ENCODE measurements at places on chromosomes 7 and 10.
A peak's percentile ranks its signal among the peaks of the same experiment; 100 is the strongest.

DNA sequence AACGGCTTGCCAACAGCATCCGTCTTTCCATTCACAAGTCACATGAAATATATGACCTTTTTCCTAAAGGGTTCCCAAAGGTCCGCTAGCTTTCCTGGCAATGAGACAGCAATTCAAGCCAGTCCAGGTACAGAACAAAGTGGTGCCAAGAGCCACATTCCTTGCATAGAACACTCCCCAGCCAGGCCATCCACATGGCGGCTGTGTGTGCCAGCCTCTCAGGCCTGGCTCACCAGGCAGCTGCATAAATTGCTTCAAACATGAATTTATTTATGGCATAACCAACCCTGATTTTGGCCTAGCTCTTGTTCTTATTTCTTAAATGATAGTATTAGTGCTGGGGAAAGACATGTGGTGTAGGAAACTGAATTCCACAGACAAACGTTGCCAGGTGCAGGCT is 63.7 kb upstream of the CREB5 start:
- no peak for DNase-seq

DNA sequence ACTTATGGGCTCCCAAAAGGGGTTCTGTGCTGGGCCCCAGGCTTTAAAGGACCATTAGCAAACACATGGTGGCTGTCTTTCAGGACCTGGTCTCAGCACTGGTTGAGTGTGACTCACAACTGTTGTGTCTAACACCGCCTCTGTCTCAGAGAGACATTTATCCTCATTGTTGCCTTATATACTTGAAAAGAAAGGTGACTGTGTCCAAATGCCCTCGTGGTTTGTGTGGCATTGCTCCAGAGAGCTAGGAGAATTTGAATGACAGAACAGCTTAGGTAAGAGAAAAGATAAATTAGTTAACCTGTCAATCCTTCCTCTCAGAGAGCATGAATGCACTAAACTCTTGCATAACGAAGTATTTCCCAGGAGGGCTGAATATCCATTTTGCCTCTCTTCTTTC is 14.5 kb upstream of the FAM13C start:
- no peak for DNase-seq

DNA sequence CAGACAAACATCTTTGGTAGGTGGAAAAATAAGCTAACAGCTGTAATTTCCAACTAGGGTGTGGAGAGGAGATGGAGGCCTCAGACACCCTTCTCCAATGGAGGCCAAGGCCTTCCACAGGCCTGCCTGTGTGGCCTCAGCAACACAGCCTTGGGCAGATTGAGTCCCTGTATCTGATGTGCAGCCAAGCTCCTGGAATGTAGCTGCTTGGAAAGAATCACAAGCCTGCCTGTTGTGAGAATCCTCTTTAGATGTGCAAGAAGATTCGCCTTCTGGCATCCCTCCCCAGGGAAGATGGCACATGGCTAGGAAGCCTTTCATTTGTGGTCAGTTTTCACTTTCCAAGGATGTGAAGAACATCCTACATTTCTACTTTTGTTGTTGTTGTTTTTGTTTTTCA is 684.0 kb downstream of the GRID1 start:
- DNase-seq = no peak

DNA sequence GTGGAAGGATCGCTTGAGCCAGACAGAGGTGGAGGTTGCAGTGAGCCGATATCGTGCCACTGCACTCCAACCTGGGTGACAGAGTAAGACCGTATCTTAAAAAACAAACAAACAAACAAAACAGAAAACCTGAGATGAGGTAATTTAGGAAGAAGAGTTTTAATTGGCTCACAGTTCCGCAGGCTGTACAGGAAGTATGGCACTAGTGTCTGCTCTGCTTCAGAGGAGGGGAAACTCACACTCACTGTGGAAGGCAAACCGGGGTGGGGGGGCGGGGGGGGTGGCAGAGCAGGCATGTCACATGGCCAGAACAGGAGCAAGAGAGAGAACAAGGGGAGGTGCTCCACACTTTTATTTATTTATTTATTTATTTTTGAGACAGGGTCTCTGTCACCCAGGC is 5.1 kb downstream of the UBE2D4 start:
- DNase-seq = no peak

- no peak for DNase-seq
Measured at GRCh38 chr7:25727446-25727845, 424.6 kb upstream of the NFE2L3 start.

- DNase-seq = peak; percentile 79
Measured at GRCh38 chr10:119131512-119132240, 27.8 kb downstream of the DENND10 start.

GRCh38 chr10:43221419-43222209 is 45.3 kb downstream of the RASGEF1A start:
- DNase-seq = no peak

GRCh38 chr7:106339513-106340246 is 54.9 kb upstream of the NAMPT start:
- no peak for DNase-seq

- no peak for DNase-seq
Measured at GRCh38 chr10:31103112-31103511, 71.4 kb upstream of the ZNF438 start.

- no peak for DNase-seq
Measured at GRCh38 chr10:133132473-133133291, 27.3 kb upstream of the KNDC1 start.

DNA sequence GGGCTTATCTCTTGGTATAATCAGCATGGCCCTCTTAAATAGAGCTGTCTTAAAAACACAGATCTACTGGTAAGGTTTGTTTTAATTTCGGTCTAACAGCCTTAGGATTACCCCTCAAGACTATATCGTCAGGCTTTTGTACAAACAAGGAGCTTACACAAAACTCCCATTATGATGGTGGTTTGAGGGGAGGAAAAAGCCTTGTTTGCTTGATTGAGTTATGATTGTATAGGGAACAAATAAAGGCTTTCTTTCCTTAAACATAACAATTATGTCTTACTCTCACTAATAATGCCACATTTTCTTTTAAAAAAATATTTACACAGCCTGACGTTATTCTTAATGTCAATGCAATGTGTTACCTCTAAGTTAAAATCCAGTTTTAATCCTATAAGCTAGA is 188.8 kb upstream of the TCF7L2 start:
- no peak for DNase-seq

GRCh38 chr10:128289621-128290020 is 163.4 kb upstream of the MKI67 start:
- DNase-seq = no peak

- DNase-seq = no peak
Measured at GRCh38 chr7:108097703-108098102, 32.5 kb downstream of the LAMB4 start.

- DNase-seq = no peak
Measured at GRCh38 chr10:12787297-12787696, 214.2 kb downstream of the CCDC3 start.

- no peak for DNase-seq
Measured at GRCh38 chr10:88401671-88402347, 181.3 kb downstream of the RNLS start.

- DNase-seq = no peak
Measured at GRCh38 chr10:97780841-97781617, 9.2 kb upstream of the SFRP5 start.

GRCh38 chr10:1708746-1709145 is 28.6 kb downstream of the ADARB2 start:
- DNase-seq = no peak

DNA sequence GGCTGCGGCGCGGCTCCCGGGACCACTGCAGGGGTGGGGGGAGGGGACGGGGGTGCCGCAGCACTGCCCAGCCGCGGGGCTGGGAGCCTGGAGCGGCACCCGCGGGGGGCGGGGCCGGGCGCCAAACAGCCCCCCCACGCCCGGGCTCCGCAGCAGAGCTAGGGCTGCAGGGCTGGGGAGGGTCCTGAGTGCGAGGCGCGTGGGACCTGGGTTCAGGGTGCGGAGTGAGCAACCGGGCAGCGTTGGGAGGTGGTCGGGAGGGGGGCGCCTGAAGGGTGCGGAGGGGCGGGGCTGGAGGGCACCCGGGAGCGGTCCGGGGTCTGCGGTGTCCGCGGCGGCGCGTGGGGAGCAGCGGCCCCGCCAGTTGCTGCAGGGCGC is 528 bp downstream of the CAMK2G start:
- DNase-seq = no peak

GRCh38 chr7:135257790-135258189 is 24.2 kb downstream of the STRA8 start:
- no peak for DNase-seq

- DNase-seq = no peak
Measured at GRCh38 chr7:114107522-114107921, 188.7 kb upstream of the PPP1R3A start.

DNA sequence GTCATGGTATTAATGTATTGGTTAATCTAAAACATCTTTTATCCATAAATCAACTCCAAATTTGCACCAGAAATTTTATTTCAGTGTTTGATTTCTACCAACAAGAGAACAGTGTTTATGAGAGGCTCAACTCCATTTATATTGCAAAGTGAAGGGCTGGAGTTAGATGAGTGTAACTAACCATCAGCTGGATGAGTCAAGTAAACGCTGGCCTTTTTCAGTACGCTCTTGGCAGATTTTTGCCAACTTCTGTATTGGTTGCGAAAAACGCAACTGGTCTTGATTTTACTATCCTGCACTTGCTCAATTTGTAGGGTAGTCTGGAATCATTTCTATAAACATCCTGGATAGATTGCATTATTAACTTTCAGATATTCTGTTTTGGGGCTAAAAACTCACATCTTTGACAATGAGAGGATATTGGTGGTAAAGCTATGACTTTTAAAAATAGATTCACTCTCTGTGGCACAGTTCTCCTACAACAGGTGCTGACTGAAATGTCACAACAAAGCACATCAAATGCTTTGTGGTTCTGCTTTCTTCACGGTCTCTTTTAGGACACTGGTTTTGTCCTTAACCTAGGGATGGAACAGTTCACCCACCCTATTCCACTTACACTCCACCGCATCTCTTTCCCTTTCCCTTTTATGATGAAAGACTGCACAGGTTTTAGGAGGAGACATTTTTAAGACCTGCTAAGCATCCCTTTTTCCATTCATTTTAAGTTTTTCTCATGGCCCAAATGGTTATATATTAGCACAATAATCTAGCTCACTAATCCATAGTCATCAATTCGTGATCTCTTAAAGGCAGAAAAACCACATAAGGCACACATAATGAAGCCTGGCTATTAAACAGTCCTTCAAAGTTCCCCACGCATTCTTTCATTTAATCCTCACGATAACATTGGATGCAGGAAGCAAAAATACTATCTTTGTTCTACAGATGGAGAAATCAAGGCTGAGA is 12.8 kb downstream of the CACNA2D1 start:
- DNase-seq = no peak

DNA sequence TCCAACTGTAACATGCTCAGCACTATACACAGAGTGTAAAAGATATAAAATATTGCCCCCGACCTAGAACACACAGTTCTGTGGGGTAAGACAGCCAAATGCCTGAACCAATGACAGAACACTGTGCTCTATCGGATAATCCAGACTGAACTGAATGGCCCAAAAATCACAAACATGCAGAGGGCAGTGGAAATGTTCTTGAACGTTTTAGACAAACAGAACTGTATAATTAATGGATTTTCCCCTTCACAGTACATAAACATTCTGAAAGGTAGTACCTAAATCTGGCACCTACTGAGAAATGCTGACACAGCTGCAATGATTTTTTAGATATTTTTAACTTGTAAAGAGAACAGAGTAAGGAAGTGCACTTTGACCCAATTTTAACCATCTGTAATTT is 33.4 kb downstream of the PARD3 start:
- DNase-seq = no peak

DNA sequence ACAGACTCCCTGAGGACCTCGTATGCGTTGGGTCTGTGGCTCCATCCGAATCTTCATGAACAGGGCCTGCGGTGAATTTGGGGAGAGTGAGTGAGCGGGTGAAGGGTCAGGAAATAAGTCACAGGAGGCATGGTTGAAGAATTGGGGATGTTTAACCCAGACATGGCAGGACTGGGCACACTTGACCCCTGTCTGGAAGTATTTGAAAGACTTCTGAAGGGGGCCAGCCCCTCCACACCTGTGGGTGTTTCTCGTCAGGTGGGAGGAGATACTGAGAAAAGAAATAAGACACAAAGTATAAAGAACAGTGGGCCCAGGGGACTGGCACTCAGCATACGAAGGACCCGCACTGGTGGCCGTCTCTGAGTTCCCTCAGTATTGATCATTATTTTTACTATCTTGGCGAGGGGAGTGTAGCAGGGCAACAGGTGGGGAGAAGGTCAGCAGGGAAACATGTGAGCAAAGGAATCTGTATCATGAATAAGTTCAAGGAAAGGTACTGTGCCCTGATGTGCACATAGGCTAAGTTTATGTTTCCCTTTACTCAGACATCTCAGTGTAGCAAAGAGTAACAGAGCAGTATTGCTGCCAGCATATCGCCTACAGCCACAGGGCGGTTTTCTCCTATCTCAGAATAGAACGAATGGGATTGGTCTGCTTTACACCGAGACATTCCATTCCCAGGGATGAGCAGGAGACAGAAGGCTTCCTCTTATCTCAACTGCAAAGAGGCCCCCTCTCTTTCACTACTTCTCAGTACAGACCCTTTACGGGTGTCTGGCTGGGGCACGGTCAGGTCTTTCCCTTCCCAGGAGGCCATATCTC is 38.2 kb upstream of the PFKFB3 start:
- DNase-seq = no peak

All from activated CD8-positive, alpha-beta T cell treated with anti-CD3 and anti-CD28 coated beads, Interleukin-2, amount 10 ng/mL, durations not matched to agents 7 days and 5 days (primary cell).